ENCODE measurements at places on chromosomes 3 and 15. TPM values are rescaled to one million over a fixed set of nuclear protein-coding genes. Genes with fewer than 3 reads are reported as not detected.

Gene ADAMTSL3
- total RNA-seq, result 9.7 TPM

DNA sequence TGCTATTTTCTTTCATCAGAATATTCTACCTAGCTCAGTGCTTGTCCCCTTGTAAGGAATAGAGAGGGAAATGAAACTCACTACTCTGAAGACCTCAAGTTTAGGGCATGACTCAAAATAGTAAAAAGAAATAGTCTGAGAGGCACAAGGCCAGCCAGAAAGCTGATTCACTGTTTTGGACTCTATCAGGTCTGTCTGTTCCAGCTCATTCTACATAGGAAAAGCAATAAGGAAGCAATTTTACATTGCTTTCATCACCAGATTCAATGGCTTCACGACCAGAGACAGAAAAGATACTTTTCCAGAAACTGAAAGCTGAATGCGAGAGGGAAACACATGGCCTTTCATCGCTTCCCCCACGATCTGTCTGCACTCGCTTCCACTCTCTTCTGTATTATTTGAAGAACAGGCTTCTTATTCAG, 276.0 kb downstream of the GBE1 start:
- DNase-seq, result no peak

DNA sequence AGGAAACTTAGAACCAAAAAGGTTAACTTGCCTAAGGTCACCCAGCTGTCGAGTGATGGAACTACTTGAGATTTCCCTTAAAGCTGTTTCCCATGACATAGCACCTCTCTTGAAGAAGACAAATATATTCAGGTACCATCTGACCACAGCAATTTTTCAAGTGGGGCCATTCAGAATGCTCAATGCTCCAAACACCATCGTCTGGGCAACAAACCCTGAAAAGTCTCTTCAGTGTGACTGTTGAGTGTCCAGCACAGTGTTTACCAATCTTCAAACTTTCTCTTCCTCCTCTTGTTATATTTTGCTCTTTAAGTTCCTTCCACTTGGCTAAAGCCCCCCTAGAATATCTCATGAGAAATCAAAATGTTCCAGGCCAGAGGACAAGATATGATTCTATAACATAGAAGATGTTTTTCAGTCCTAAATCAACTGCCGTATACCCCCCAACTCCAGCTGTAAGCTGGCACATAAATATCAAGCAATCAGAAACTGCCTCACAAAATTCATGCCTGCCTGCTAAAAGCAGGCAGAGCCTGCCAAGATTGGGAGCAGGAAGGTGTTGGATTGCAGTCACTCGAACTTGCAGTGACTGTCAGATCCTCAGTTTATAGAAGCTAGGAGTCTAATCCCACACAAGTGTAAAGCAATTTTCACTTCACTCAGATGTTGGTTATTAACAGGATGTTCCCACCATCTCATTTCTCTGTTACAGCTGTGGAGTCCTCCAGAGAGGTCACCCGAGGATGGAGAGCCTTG, 230.5 kb upstream of the MRPL3 start:
- DNase-seq, result no peak

- DNase-seq, result no peak
These were observed 327.4 kb downstream of the SHQ1 start for GRCh38 chr3:72520690-72521308.

- no peak for DNase-seq
These were observed 207.0 kb downstream of the SUCLG2 start for GRCh38 chr3:67447393-67447792.

DNA sequence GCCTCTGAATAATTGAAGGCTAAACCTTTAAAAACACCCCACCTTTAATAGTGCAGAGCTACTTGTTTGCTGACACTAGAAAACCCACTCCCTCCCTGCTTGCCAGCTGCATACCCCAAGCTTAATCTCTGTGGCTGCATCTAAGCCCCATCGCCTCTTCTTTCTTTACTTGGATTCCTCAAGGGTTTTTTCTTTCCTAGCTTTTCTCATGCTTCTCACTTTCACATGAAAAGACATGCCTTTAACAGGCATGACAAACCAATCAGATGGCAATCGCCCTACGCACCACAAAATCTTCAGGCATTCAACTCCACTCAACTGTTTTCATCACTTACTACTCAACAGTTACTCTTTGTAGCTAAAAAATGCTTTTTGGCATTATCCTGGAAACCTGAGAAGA, 77.5 kb downstream of the PLD1 start:
- DNase-seq, result no peak

DNA sequence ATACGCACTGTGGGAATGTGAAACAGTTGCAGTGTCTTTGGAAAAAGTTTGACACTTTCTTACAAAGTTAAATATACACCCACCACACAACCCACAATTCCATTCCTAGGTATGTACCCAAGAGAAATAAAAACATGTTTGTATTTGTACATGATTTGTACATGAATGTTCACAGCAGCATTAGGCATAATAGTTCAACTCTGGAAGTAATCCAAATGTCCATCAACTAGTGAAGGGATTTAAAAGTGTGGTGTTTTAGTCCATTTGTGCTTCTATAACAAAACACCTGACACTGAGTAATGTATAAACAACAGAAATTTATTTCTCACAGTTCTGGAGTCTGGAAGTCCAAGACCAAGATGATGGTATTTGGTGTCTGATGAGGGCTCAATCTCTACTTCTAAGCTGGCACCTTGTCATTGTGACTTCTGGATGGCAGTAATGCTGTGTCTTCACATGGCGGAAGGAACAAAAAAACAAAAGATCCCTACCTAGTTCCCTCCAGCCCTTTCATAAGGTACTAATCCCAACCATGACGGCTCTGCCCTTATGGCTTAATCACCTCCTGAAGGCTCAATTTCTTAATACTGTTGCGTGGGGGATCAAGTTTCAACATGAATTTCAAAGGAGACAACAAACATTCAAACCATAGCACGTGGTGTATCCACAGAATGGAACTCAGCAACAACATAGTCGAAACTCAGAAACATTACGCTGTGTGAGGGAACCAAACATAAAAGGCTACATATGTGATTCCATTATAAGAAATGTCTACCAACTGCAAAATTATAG, 120.5 kb downstream of the AQP9 start:
- DNase-seq, result no peak

- no peak for DNase-seq
These were observed 60.7 kb downstream of the ZDHHC19 start for GRCh38 chr3:196150481-196150880.

- no peak for DNase-seq
These were observed 208.2 kb upstream of the SGO1 start for GRCh38 chr3:20394243-20394642.

Data from ureter (tissue), 1 donor.